Esophagus mucosa (tissue), 1 donor: ENCODE measurements at places on chromosomes 2 and 18. TPM values are rescaled to one million over a fixed set of nuclear protein-coding genes. Genes with fewer than 3 reads are reported as not detected.

Gene RASGRP3
- total RNA-seq: 4.3 TPM

DNA sequence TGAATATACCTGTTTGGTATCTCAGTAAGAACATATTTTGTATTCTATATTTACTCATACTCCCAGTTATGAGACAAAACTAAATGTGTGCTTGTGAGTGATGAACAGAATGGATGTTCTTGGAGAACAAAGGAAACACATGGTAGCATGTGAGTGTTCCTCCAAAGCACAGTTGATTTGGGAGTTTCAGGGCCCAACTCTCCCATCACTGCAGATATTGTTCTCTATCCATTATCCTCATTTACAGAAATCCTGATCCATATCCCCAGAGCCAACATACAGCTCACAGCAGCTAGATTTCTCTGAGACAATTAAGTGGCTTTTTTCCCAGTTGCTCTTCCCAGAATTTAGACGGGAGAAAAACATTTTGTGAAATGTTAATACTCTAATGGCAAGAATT lies 75.6 kb upstream of the MAPRE2 start:
- ATAC-seq: no peak

DNA sequence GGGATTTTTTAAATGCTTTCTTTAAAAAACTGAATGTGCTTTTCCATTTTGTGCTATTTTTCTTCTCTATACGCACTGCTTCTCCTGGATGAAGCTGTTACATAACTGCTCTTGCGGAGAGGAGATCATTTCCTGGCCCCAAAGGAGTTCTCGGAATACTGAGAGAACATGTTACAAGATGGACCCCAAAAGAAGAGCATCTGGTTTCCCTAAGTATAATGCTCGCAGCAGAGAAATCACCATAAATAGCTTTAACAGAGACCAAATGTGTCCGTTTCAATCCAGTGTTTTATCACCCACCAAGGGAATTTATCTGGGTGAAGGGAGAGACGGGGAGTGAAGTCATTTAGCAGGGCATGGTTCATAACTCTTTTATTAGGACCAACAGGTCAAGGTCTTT lies 80.1 kb downstream of the RBM43 start:
- no peak for ATAC-seq

- ATAC-seq: no peak
These were observed 395.6 kb upstream of the TRIB2 start for GRCh38 chr2:12320991-12321641.

Gene TLX2
- not detected for total RNA-seq

DNA sequence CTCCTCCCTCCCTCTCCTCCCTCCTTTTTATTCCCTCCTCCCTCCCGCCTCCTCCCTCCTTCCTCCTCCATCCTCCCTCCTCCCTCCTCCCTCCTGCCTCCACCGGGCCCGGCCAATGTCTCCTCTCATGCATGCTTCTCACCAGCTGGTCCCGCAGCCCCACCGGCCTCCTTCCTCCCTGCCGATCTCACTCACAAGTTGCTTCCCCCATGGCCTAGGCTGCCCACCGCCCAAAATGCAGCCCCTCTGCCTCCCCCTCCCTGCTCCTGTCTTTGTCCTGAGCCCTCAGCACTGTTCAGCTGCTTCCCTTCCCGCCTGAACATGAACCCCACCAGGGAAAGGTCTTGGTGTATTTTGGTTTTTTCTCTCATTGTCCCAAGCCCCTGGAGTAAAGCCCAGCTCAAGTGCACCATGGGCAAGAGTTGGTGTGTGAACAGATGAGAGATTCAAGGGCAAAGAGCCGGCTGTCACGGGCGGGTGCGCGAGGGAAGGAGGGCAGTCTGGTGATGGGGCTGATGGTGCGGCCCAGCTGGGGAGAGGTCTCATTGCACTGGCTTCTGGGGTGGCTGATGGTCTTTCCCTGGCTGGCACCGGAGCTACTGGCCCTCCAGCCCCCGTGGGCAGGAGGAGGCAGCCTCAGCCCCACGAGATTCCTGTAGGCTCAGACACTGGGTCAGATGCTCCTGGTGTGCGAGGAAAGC lies 117.6 kb downstream of the TWIST2 start:
- no peak for ATAC-seq

GRCh38 chr2:200603972-200604371 lies 18.2 kb downstream of the AOX1 start:
- ATAC-seq: peak; percentile 80

Gene TUBA4B
- total RNA-seq: not detected

GRCh38 chr2:62147610-62148301 lies 48.2 kb upstream of the B3GNT2 start:
- ATAC-seq: peak; percentile 52

Gene TUBB8B
- total RNA-seq: not detected

DNA sequence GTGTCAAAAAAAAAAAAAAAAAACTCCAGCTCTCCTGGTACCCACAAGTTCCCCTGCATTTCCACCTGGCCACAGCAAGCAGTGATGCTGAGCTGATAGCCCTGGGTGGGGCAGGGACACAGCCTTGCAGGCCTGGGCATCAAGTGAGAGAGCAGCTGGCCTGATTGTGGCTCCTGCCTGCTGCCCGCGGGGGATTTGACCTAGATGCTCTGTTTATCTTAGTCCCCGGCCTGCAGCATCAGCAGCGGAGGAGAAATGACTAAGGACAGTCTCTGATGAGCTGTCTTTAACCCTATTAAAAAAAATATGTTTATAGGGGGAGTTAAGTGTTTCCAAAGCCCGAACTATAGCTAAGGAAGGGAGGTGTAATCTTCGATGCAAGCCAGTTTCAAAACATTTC lies 102.6 kb downstream of the MTCL1 start:
- no peak for ATAC-seq

DNA sequence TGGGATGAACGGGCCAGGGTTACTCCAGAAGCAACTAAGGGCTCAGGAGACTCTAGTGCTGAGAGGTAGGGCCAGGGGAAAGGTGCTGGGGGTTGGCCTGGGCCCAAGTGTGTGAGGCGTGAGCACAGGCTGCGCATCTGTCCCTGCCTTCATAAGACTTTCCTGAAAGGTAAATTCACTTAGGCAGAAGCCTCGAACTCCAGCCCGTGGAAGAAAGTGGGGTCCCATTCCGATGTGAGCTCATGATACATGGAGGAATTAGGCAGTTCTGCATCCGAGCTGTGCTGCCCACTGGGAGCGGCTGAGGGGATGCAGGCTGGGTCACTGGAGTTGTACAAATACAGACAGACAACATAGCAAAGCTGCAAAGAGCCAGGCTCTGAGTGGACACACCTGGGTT lies 16.2 kb downstream of the PARD6G start:
- no peak for ATAC-seq

Gene NIFK
- total RNA-seq: 54.8 TPM

Gene CFC1
- total RNA-seq: not detected

- no peak for ATAC-seq
These were observed 49.8 kb downstream of the PTPN4 start for GRCh38 chr2:119809339-119810048.

DNA sequence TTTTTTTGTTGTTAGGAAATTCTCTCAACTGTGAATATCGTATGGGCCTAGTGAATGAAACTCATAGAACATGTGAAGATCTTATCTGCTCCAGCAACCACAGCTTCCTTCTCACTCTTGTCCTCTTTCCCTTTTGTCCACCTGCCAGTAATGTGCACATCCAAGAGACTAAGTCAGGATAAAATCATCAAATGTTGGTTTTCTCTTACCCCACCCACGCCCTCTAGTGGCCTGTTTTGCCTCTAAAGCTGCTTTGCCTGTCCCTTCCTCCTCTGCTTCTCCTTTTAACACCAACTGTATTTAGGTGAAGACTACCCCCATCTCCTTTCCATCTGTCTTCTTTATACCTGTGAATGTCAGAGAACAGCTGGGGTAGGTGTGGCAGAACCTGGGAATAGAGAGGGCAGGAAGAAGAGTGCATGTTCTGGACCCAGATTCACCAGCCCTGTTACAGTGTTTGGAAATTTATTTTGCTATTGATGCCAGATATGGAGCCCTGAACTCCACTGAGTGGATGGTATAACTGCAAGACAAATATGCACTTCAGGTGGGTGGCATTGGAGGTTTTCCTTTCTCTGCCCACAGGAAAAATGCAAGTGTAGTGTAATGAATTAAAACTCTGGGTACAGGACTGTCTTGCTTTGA lies 8.4 kb upstream of the MGAT5 start:
- ATAC-seq: peak; percentile 75

DNA sequence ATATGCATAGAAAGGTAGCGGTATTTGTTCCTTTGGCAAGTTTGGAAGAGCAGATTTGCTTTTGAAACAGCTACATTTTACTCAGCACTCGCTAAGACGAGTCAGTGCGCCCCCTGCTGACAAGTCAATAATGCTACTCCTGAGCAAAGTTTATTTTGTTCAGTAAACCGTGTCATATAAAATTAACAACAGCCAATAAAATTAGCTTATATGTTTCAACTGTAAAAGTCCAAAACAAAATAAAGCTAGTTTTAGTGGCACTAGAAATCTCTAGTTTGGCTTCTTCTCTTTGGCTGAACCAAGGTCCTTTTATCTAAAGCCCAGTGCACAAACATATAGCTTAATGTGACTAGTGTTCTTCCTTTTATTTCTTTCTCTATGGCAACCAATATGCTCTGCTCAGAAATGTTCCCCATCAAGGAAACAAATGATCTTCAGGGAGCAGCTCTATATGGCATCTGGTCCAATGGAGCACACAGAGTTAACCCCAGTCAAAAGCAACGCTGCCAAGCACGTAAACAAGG lies 4.2 kb upstream of the POU3F3 start:
- ATAC-seq: peak; percentile 33

Gene RFTN2
- 1.5 TPM for total RNA-seq

Gene CMPK2
- 2.6 TPM for total RNA-seq

DNA sequence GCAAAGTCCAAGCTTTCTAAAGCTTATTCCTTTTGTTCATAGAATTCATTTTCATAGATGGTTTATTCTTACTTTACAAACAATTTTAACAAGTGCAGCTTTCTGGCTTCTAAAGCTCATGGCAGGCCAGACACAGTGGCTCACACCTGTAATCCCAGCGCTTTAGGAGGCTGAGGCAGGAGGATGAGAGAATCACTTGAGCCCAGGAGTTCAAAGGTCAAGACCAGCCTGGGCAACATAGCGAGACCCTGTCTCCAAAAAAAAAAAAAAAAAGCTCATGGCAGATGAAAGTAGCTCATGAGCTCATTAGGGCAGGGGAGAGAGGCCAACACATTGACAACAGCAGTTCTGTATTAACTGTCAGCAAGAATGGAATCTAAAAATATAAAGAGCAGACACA lies 28.1 kb upstream of the NPC1 start:
- no peak for ATAC-seq

Gene MAP3K19
- total RNA-seq: not detected

GRCh38 chr18:27008575-27008974 lies 143.1 kb upstream of the AQP4 start:
- ATAC-seq: no peak

DNA sequence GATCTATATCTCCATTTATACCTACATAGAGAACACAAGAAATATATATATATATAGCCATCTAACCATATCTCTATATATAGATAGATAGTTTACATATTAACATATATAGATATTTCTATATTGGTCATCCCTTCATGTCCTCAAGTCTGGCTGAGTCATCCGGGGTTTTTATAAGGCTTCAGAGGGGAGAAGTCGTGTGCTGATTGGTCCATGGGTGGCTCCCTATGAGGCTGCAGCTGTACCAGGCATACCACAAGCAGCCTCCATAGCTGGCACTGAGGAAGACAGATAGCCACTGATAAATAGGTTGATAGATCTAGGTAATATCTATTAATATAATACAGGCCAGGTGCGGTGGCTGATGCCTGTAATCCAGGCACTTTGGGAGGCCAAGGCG lies 618.3 kb upstream of the SETBP1 start:
- no peak for ATAC-seq

DNA sequence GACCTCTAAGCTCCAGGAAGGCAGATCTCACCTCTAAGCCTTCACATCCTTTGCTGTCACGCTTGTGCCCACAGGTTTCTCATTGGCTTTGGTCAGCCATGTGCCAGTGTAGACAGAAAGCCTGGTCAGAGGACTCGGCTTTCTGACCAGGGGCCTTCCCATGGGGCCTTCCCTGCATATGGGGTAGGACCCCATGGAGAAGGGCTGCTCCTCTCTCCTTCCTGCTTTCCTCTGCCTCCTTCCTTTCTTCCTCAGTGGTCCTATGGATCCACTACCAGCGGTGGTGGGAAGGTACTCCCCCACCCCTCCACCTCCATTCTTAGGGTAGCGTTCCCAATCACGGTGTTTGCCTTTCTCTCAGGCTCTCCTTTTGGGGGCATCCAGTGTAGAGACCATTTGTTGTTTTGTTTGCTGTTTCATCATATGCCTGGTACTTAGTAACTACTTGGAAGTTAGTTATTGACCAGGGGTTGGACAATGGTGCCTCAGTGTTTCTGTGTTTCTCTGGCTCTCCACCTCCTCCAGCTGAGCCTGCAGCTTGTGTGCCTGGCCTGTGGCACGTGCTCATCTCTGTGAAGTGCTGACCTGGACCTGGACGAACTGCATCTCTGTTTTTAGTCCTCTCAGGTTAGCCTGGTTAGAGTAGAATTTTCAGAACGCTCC lies 71.6 kb downstream of the ZNF407 start:
- peak; percentile 38 for ATAC-seq

- no peak for ATAC-seq
These were observed 111.2 kb downstream of the FMNL2 start for GRCh38 chr2:152446213-152446612.
